ENCODE measurements at places on chromosomes 2 and 18.

GRCh38 chr18:10840743-10841142, 308.6 kb downstream of the PIEZO2 start:
- no peak for DNase-seq

DNA sequence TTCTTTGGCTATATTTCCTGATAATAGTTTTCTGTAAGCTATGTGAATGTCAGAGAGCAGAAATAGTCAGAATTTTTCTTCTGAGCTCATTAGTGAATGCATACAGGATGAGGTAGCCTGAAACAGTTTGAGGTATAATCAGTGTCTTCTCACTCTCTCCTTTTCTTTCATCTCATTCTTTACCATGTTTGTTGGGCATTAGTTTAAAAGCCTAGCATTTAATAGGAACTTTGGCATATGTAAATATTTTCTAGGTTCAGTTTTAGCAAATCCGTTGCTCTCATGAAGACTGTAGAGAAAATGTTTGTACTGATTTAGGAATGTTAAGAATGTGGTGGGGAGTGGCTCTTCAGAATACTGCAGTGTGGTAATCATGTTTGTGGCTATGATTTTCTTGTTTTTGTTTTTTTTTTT, 119.4 kb downstream of the PARD3B start:
- no peak for DNase-seq

DNA sequence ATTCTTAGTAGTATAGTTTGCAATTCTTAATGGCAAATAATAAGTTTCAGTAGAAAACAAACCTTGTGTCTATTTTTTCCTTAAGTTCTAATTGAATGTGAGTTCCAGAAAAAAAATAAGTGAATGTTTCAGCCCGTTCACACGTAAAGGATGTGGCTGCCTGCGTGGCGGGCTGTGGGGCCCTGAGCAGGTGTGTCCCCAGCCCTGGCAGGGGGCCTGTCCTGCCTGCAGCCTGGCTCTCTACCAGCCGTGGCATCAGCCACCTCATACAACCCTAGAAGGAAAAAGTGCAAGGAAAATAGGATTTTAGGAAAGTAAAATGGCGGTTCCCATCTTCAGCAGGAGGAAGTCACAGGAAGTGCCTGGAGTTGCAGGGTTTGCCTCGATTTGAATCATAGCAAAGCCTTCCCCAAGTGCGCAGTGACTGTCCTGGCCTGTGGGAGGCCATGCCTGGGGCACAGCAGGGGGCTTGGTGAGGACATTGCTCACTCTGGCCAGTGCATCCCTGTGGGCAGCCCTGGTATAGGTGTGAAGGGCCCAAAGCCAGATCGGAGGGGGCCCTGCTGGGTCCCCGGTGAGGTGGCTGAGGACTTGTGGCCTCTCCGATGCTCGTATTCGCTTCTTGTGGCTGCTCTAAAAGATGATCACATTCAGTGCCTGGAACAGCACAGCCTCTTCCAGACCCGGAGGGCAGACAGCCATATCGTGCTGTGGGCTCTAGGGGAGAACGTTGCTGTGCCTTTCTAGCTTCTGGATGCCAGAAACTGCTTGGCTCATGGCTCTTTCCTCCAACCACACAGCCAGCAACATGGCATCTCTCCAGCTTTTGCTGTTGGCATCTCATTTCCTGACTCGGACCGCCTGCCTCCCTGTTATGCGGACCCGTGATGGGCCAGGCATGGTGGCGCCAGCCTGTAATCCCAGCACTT, 12.6 kb downstream of the DTYMK start:
- no peak for DNase-seq

- no peak for DNase-seq
These were observed 15.7 kb downstream of the NDUFV2 start for GRCh38 chr18:9117980-9118841.

DNA sequence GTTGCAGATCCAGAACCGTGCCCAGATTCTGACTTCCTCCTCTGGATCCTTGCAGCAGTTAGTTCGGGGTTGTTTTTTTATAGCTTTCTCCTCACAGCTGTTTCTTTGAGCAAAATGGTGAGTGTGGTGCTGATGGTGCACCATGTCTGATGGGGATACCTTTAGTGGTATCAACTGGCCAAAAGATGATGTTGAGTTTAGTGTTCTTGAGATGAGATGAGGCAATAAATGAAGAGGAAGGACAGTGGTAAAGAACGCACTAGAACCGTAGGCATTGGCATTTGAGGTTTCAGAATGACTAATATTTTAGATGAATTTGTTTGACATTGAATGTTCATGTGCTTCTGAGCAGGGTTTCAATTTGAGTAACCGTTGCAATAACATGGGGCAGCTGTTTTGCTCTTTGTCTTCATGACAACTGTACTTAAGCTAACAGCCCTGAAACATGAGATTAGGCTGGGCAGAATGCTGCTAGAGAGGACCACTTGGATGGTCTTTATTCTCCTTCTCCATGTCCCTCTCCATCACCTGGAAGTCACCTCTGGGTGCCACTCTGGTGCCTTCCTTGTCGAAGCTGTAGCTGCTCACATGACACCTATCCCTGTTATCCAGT, 3.9 kb downstream of the CTLA4 start:
- DNase-seq, result no peak

GRCh38 chr2:152335726-152336118, 748 bp downstream of the FMNL2 start:
- DNase-seq, result no peak

- no peak for DNase-seq
These were observed 2.4 kb upstream of the MSGN1 start for GRCh38 chr2:17813742-17814473.

GRCh38 chr2:24466871-24467870, 23.9 kb upstream of the NCOA1 start:
- DNase-seq, result no peak

- no peak for DNase-seq
These were observed 66.7 kb upstream of the LPIN2 start for GRCh38 chr18:3079653-3080052.

DNA sequence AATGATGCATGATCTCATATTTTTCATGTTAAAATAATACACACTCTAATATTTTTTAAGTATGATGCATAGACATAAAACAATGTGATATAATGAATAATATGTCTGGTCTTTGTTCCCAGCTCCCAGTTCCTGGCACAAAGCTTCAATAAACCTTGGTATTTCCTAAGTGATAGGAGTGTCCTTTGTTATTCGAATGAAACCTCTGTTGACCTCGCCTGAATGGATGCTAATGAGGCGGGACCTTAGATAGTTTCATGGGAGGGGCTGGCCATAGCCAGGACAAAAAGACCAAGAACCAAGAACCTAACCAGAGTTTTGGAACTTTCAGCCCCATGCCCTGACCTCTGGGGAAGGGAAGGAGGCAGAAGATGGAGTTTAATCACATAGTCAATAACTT, 257.7 kb upstream of the COPS8 start:
- DNase-seq, result no peak

GRCh38 chr18:41790687-41791086, 164.3 kb upstream of the PIK3C3 start:
- no peak for DNase-seq

GRCh38 chr2:25273985-25274535, 67.7 kb downstream of the DNMT3A start:
- no peak for DNase-seq

All from stimulated activated CD8-positive, alpha-beta memory T cell treated with anti-CD3 and anti-CD28 coated beads, Interleukin-4, amount 100 ng/mL, for 1 hour (primary cell).